ENCODE measurements at places on chromosomes 4 and X. TPM values are rescaled to one million over a fixed set of nuclear protein-coding genes. Genes with fewer than 3 reads are reported as not detected.

Gene CXorf65
- total RNA-seq: not detected

Gene FAM53A
- 5.2 TPM for total RNA-seq

Gene SRPK3
- total RNA-seq: not detected

Gene ZNF330
- 37.5 TPM for total RNA-seq

Gene GALNTL6
- 0.24 TPM for total RNA-seq

Gene MAGEC2
- total RNA-seq: 0.09 TPM

Gene HTR2C
- 2.3 TPM for total RNA-seq

Gene CDKL2
- total RNA-seq: 1.4 TPM

- DNase-seq: no peak
Measured at GRCh38 chr4:53490161-53490956, 100.9 kb downstream of the LNX1 start.

GRCh38 chr4:127145006-127145540, 487.7 kb upstream of the INTU start:
- DNase-seq: no peak

DNA sequence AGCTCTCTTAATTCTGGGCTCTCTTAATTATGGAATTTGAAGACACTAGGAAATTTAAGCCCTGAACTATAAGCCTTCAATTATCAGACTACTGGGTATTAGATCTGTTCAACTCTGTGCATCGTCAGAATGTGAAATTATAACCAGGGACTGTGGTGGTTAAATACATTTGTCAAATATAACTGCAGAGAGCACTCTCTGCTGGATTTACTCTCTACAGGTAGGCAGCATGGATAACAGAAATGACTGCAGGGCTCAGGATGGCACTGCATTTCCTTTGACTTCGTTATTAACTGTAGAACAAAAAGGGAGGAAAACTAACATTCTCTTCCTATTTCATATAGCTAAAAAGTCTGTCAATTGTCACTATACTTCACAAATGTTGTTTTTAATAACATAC, 310.1 kb upstream of the RASGEF1B start:
- no peak for DNase-seq

DNA sequence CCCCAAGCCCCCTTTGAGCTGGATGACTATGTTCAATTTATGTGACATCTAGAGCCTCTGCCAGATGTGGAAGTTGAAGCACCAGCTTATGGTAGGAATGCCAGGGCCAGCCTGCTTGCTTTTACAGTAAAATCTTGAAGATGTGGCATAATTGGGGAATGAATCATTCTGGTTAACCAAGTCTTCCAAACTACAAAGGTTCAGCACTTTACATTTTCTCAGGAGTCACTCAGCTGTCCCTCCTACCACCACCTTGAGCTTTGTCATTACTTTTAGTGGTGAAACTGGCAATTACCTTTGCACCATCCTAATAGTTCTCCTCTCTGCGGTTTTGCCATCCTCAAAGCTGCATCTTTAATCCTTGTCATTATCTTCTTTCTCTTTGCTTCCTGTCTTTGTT, 172.2 kb downstream of the HS6ST2 start:
- DNase-seq: no peak

- no peak for DNase-seq
Measured at GRCh38 chrX:122770581-122770980, 413.5 kb upstream of the GRIA3 start.

DNA sequence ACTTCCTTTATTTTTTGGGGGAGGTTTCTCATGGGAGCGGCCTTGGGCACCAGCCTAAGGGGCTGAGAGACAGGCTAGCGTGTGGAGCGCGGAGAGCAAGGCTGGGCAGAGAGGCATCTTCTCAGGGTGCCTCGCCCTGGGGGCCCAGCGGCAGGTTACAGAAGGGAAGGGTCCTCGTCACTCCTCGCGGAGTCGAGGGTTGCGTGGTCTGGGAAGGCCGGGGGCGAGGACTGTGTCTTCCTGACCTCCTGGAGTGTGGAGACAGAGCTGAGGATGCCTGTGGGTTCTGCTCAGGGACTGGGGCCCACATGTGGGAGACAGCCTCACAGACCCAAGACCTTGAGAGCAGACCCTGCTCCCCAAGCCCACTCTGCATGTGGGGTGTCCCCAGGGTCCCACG, 79.6 kb upstream of the LRPAP1 start:
- no peak for DNase-seq

DNA sequence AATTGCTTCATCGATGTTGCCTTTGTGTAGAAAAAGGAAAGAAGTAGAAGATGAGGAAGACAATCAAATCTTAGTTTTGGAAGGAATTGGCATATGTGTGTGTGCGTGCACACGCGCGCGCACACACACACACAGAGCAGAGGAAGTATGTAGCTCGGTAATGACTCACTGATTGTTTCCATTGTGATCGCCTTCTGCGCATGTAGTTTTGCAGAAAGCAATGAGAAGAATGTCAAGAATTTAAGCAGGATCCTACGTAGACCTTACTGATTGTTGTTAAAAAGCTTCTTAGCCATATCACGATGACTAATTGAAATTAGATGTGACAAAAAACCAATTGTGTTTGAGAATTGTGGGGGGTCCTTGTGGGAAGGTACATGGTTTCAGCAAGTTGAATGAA, 12.8 kb upstream of the LIMCH1 start:
- no peak for DNase-seq

DNA sequence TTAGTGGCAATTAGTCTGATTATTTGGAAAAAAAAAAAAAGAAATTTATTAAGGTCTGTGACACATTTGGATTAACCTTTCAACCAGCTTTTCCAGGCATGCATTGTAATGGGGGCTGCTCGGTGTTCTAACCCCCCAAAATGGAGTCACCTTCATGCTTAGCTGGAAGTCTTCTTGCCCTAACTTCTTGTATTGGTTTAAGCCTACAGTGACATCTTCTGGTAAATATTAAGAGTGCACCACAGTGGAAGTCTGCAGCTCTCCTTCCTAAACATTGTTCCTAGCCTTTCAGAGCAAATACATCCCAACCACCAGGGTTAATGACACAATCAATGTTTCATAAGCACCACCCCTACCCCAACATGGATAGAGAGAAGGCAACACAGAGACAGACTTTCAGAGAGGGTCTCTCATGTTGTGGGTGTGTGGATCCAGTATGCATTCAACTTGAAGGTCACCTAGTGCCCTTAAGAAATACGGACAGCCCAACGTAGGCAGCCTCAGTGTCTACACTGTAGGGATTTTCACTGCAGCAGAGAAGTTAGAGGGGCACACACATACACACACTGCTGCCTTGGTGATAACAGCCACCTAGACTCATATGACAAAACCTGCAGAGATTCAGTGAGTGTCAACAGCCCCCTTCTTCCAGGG, 142.9 kb upstream of the MBNL3 start:
- no peak for DNase-seq

DNA sequence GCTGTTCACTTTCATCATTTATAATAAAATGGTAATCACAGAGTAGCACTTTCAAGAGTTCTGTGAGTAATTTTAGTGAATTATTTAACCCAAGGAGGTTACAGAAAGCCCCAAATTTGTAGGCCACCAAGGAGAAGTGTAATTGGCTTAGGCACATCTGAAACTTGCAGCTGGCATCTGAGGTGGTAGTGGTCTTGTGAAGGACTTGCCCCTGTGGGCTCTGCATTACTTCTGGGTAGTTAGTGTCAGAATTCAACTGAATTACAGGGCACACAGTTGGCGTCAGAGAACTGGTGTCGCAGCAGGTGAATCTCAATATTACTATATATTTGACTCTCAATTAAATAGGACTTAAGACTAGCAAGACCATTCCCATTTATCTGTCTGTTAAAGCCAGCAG, 36.9 kb downstream of the GPR174 start:
- no peak for DNase-seq

All from WTC11 (cell line).